Tibial artery (tissue), 4 donors: ENCODE measurements at places on chromosomes 2 and 18.
A peak's percentile ranks its signal among the peaks of the same experiment; 100 is the strongest.

DNA sequence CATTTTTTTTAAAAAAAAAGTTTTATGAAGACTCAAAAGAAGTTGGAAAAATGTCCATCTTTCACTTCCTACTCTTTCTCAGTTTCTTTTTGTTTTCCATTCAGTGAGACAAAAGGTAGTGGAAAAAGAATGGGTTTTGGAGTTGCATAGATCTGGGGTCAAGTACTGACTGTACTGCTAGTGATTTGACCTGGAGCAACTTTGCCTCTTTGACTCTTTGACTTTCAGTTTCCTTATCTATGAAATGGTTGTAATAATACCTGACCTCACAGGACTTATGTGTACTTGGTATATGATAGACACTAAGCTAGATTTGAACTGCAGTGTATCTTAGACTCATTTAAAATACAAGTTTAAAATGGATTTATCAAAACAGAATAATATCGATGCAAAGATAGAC lies 3.5 kb upstream of the KCNE4 start:
- DNase-seq, result no peak

GRCh38 chr2:190507135-190507534 lies 27.4 kb downstream of the NEMP2 start:
- no peak for DNase-seq

DNA sequence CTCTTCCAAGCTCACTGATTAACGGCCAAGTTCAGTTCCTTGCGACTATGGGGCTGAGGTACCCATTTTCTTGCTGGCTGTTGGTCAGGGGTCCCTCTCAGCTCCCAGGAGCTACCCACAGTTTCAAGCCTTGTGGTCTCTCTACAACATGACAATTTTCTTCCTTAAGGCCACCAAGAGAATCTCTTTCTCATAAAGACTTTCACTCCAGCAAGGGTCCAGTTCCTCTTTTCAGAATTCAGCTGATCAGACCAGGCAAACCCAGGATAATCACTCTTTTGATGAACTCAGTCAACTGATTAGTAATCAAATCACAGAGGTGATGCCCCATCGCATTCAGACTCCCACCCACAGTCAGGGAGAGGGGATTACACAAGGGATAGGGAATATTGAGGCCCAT lies 129.7 kb downstream of the IRS1 start:
- DNase-seq, result no peak

DNA sequence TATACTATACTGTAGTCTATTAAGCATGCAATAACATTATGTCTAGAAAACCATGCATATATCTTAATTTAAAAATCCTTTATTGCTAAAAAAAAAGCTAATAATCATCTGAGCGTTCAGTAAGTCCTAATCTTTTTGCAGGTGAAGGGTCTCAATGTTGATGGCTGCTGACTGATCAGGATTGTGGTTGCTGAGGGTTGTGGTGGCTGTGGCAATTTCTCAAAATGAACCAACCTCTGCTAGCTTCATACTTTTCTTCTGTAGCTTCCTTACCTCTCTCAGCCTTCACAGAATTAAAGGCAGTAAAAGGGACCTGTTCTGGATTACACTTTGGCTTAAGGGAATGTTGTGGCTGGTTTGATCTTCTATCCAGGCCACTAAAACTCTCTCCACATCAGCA lies 235.8 kb downstream of the NBAS start:
- no peak for DNase-seq

DNA sequence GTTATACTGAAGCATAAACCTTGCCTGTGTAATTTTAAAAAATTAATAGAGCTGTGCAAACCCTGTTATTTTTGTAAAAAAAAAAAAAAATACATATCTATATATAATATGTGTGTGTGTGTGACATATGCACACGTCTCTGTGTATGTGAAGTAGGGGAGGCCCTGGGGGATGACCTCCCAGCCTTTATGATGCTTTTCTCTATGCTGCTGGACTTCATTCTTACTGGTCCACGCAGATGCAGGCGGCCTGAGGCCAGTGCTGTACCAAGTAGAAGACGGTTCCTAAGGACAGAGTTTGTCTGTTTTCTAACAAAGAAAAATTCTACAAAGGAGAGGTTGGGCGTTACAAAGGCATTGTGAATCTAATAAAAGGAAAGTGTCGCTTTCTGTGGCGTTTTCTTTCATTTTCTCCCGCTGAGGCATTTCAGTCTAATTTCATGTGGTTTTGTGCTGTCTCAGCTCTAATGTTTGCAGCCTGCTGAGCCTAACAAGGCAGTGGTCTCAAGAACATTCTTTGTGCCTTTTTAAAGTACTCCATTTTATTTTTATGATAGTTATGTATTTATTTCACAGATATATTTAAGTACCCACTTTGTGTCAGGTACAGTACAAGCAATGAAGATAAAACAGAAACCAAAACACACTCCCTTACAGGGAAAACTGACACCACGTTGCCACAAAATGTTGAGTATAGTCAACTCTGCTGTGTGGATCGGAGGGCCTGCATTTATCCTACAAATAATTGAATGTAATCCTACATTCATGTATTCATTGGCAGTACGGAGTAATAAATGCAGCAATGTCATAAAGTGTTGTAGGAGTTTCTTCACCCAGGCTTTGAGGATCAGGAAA lies 118.0 kb downstream of the RAB3GAP1 start:
- no peak for DNase-seq

DNA sequence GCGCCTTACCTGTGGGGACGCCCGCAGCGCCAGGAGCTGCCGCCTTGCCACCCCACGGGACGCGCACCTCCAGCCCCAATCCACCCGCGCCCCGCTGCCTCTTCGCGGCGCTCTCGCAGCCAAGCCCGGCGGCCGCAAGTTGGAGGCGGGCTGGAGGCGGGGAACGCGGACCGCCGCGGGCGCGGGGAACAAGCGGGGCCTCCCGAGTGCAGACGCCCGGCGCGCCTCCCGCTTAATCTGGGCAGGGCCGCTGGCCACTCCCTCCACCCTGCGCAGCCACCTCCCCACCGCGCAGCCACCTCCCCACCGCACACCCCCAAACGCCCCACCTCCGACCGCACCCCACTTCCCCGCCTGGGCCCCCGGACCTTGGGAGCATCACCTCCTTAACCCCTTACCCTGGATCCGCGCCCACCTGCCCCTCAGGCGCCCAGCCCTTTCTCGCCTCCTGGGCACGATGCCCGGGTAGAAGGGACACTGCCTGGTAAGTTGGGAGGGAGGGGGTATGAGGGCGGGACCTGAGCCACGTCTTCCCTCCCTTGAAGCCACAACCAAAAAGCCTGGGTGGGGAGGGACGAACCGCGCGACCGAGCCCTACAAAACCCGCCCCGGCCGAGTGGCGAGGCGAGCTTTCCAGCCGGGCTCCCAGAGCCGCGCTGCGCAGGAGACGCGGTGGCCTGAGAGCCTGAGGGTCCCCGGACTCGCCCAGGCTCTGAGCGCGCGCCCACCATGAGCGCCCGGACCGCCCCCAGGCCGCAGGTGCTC lies at the start of the genes COL4A3 and COL4A4:
Gene COL4A3 (plus strand): TSS at position 627 of the 765 bp plus-strand sequence. CDS start 103 bp downstream, at position 730.
Gene COL4A4 (minus strand): TSS at position 208 of the 765 bp plus-strand sequence. CDS start 16,722 bp downstream, outside the sequence.
- DNase-seq, result peak; percentile 27

- no peak for DNase-seq
Observed at GRCh38 chr18:9079818-9080528, 22.5 kb upstream of the NDUFV2 start.

- DNase-seq, result no peak
Observed at GRCh38 chr18:51123936-51124486, 73.5 kb downstream of the MEX3C start.

DNA sequence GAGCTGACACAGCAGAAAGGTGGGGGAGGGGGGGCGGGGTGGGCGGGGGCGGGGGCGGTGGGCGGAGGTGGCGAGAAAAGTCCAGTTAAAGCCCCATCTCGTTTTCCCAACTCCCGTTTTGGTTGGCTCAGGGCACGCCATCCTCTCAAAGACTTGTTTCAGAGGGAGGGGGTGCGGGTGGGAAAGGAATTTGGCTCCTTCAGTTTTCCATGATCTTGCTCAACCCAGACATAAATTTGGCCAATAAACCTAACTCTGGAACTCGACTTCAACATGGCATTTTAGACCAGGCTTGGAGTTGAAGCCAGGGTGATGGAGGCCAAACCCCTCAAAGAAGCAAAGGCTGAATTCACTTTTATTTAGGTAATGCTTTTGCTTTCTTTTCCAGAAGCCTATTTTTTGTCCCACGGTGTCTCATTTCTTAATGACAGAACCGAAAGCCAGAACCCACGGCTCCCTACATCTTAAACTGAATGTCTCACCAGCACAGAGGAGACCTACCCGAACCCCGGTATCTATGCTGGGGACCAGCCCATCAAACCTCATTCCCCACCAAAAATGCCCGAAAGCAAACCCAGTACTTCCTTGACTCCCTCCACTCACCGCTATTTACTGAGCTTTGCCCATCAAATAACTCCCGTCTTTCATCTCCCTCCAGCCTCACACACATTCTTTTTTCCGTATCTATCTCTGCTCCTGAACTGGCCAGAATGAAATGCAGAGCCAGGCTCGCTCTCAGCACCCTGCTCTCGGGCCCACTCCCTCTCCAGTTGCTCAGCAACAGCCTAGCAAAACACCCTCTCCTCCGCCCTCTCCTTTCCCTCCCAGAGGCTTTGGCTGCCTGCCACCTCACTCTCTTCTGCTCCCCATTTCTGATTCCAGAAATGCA lies 4.3 kb downstream of the IGFBP5 start:
- DNase-seq, result peak; percentile 87

GRCh38 chr2:219612577-219613286 lies 14.7 kb upstream of the SLC4A3 start:
- DNase-seq, result no peak

DNA sequence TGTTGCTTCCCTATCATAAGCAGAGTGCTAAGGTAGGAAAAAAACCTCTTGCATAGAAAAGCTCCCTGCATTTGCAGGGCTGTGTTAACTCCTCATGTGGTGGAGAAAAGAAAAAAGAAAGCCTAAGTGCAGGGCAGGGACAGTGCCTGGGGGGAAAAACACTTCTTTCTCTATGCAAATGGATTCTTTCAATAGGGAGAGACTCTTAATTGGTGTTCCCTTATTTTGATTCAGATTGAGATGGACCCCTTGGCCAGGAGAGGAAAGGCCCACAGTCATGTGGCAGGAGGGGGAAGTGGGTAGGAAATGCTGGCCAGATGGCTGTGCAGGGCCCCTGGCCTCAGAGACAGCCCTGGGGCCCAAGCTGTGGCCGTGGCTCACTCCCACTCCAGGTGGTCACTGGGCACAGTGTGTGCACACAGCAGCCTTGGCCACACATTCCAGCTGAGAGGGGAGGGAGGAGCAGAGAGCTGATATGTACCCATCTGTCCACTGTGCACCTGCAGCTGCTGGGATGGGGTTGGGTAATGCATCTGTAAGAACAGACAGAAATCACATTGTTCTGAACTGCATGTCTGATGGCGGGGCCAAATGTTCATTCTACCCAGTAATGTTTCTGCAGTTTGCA lies 410.4 kb downstream of the DSC3 start:
- no peak for DNase-seq

DNA sequence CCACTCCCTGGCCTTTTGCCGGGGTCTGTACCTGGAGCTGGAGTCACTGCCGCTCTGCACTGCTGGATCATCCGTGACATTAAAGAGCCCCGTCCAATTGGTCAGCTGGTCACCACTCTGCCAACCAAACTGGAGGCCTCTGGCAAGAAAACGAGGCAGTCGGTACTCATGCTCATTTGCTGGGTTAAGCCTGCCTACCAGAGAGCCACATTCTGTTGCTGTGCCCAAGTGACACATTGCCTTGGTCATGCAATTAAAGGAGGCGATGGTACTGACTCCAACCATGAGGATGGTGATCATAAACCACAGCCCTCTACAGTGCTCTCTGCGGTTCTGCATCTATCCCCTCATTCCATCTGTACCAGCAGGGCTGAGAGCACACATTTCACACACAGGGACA lies 35.5 kb downstream of the ST8SIA5 start:
- no peak for DNase-seq

DNA sequence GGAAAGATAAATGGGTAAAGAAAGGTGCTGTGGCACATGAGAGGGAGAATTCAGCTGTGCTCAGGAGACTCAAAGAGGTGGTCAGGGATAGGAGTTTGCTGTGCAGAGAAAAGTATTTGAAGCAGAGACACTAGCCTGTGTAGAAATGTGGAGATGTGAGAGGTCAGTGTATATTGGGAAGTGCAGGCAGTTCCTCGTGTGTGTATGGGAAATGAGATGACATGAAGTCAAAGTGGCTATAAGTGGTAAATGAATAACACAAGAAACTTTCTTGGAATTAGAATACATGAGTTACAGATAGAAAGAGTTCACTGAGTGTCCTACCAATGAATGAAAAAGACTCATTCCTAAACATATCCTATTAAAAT lies 11.6 kb downstream of the MAP3K20 start:
- no peak for DNase-seq

GRCh38 chr2:149899390-149899789 lies 311.8 kb upstream of the MMADHC start:
- no peak for DNase-seq

- DNase-seq, result peak; percentile 19
Observed at GRCh38 chr2:871926-872680, 78.5 kb upstream of the SNTG2 start.

DNA sequence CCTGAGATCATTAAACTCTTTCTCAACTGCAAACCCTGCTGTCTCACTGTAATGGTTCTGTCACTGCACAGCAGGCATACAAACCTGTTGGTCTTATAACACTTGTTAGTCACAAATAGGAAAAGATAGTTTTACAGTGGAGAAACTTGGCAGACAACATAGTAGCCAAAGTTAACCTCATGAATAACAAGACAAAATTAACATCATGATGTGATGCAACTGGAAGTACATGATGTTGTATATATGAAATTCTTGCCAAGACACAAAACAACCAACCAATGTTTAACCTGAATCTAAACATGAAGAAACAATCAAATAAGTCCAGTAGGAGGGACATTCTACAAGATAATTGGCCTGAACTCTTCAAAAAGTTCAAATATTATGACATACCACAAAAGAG lies 189.3 kb downstream of the RNF152 start:
- no peak for DNase-seq

- DNase-seq, result no peak
Observed at GRCh38 chr2:233593201-233593600, 24.2 kb upstream of the UGT1A8 start.

GRCh38 chr18:23671564-23671963 lies 8.9 kb upstream of the ANKRD29 start:
- DNase-seq, result no peak

GRCh38 chr2:16170675-16171424 lies 230.5 kb downstream of the MYCN start:
- DNase-seq, result no peak

DNA sequence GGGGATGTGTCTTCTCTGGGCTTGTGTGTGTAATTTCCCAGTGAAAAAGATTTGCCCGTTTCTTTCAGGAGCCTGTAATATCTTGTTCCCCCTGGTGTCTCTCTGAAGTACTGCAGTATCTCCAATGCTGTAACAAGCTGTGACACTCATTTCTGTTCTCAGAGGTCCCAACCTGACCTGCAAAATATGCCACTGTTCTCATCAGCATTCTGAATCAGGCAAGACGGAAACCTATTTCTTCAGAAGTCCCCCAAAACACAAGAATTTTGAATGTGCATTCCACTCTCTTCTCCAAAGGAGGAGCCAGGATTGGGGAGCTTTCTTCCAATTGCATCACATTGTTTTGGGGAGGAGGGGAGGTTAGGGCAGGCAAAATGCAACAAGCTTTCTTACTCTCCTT lies 77.0 kb upstream of the CNGA3 start:
- DNase-seq, result no peak

DNA sequence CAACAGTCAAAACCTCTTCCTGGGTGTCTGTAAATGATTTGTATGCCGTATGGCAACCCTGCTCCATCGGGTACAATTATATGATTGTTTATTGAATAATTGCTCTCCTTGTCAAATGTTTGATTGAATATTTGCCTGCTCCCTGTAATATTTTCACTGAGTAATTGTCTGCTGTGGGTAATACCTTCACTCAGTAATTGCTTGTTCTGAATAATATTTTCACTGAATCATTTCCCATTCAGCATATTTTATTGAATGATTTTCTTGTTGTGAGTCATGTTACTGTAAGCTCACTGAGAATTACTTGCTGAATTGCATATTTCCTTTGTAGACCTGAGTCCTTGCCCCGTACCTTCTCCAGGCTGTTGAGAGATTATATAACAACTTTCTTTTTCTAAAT lies 535.2 kb downstream of the METTL4 start:
- no peak for DNase-seq
